CD4-positive, alpha-beta T cell treated with Interleukin-6 at 100 ng/mL for 8 hours (primary cell): ENCODE measurements at places on chromosomes 5 and 9.

- DNase-seq: no peak
These were observed 36.6 kb downstream of the MRPL36 start for GRCh38 chr5:1762883-1763547.

DNA sequence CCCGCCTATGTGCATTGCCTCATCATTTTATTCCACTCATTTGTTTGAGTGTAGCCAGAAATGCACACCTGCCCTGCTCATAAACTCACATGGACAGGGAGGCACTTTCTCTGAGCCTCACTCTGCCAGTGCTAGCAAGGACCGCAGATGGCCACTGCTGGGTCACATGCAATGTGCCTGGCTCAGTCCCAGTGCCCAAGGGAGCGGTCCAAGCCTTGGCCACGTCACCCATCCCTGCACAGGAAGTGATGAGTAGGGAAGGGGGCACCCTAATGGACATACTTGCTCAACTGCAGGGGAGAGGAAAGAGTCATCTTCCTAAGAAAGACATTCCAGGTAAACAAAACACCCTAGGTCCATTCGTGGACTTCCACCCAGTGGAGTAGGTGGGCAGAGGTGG, 630.9 kb downstream of the IRX1 start:
- DNase-seq: no peak

GRCh38 chr5:56649569-56649968, 165.8 kb upstream of the MAP3K1 start:
- DNase-seq: no peak

GRCh38 chr5:1190837-1191239, 10.6 kb upstream of the SLC6A19 start:
- DNase-seq: no peak

DNA sequence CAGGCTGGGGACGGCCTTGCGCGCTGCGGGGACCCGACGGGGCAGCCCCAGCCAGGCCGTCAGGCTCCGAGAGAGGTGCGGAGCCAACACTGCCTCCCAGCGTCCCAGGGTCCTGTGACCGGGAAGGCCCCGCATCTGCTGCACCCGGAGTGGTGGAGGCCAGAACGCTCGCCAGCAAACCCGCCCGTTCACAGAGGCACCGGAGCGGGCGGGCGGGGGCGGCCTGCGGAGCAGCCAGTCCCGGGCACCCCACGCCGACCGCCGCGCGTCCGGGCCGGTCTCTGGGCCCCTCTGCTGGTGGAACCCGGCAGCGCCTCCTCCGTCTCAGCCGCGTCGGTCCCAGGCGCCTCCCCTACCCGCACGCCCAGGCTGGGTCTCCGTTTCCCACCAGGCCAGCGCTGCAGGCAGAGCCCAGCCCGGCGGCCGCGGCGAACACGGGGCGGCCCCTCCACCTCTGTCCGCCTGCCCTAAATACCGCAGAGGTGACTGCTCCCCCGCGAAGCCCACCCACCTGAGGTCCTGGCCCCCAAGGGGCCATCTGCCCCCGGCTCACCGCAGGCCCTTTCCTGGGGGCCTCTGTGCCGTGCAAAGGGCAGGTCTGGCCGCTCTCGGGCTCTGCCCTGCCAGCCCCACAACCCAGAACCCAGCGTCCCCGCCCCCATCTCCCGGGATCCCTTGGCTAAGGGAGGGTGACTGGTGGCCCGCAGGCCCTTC, 15.9 kb downstream of the EXD3 start:
- DNase-seq: peak; percentile 54

DNA sequence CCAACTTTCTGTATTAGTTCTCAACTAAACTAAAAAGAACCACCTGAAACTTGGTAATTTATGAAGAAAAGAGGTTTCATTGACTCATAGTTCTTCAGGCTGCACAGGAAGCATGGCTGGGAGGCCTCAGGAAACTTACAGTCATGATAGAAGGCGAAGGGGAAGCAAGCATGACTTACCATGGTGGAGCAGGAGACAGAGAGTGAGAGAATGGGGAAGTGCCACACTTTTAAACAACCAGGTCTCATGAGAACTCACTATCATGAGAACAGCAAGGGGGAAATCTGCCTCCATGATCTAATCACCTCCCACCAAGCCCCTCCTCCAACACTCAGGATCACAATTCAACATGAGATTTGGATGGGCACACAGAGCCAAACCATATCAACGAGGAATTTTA, 123.5 kb downstream of the DEPDC1B start:
- no peak for DNase-seq
